ENCODE measurements at places on chromosomes 3 and 15. TPM values are rescaled to one million over a fixed set of nuclear protein-coding genes. Genes with fewer than 3 reads are reported as not detected.

GRCh38 chr3:184180165-184180564 is 5.5 kb downstream of the AP2M1 start:
- no peak for DNase-seq

DNA sequence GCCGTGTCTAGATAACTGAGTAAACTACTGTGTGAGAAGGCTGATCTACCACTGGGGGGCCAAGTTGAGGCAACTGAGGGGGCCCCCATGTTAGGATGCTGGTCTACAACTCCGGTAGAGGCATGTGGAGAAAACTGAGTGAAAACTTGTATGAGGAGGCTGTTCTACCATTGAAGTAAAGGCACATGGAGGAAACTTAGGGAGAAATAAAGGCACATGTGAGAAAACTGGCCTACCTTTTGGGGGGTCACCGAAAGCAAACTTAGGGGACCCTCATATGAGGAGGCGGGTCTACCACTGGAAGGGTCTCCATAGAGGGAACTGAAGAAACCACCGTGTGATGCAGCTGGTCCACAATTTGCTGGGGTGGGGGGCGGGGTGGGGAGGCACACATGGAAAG is 155.2 kb downstream of the FBLN2 start:
- DNase-seq, result no peak

DNA sequence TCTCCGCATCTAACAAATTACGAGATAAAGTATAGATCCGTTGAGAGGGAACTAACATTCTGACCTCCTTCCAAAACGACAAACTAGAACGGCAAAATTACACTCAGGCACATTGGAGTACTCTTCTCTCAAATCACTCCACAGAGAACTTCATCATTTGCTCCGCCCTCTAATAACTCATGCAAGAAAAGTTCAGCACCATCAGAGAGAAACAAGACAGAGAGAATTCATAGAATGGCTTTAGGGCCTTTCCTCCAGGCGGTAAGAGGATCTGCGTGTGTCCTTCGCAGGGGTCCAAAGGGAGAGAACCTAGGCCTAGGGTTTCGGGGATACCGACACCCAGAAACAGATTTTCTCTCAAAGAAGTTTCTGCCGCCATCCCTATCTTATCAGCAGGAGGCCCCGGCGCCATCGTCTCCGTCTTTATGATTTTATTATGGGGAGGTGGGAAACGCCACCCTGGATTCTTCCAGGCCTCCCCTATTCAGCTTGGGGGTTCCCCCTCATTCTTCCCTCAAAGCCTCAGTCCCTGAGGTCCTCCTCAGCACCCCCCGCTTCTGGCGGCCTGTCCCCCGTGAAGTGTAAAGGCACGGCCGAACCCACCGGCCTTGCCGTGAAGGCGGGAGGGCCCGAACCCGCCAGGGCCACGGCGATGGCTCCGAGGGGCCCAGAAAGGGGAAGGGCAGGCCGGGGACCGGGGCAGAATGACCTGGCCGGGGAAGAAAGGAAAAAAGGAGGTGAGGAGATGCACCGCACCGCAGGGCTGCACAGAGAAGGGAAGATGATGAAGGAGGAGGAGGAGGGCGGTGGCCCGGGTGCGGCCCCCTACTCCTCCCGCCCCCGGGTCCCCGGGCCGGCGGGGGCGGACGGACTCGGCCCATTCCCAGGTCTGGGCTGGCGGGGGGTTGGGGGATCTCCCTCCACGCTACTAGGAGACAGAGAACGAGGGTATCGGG is 768 bp downstream of the UBXN7 start:
- DNase-seq, result peak; percentile 72

DNA sequence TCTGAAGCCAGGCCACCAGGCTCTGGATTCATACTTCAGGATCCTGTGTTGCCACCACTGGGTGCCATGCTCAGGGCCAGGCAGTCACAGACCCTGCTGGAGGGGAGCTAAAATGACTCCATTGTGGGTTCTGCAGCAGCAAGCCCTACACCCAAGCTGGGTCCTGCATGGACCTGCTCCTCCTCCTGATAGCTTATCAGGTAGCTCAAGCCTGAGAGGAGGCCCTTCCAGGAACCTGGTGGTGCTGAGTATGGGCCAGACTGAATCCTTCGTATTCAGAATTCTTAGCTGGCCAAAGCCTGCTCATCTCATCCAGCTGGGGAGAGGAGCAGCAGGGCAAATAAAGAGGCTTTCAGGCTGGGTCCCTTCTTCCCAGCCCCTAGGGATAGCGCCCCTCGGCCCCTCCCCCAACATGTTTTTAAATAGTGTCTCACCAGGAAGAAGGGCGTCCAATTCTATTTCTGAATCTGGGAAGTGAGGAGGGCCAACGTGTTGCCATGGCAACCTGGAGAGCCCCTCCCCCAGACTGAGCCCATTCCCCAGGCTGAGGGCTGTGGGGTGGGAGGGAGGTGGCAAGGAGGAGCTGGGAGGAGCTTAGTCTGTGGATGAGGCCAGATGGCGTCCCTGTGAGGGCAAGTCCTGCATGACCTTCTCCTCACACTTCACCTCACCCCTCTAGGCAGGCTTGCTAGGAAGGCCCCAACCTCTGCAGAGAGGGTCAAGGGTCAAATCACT is 11.0 kb upstream of the CAMKV start:
- no peak for DNase-seq

DNA sequence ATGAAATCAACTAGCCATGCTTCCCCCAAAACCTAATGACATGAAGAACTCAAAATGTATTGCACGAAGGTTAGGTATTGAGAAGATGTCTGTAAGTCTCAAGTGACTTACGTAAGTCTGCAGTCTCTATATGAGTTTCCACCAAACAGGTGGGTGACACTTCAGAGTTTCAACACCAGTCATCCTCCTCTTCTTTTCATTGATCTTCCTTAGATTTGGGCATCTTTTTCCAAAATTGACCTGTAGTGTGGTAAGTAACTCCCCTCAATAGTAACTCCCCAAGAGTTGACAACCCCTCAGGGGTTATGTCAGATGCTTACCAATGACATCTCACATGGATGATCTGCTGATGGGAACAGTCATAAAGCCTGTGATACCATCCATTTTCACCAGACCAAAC is 46.1 kb downstream of the GPR176 start:
- DNase-seq, result no peak

DNA sequence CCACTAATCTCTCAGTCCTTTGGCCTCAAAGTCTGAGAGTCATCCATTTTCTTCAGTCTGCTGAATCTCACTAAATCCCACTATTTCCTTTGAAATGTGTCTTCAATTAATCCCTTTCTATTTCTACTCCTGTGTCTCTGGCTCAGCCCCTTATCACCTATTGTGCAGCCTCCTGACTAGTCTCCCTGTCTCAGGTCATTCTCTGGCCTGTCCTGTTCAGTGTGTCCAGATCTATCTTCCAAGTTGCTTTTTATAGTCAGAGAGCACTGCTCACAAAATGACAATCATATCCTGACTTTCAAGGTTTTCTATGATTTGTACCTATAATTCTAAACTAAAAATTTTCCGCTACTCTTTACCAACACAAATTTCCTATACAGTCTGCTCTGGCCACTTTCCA is 7.6 kb downstream of the ROPN1 start:
- no peak for DNase-seq

DNA sequence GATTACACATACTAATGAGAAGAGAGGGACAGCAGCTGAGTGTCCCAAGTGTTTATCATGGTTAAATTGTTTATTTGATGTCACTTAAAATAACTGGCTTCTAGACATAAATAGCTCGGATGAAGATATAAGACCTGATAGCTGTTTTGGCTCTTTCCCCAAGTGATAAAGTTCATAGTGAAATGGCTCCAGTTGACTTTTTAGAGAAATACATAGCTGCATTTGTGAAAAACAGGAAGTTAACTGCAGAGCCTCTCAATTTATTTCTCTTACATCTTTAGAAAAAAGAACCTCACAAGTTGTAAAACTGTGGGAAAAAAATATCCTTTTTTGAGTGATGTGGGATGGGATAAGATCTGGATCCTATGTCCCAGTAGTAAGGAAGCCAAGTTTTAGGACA is 332.9 kb upstream of the RASGRP1 start:
- no peak for DNase-seq

- no peak for DNase-seq
These were observed 72.8 kb downstream of the HES1 start for GRCh38 chr3:194208709-194209108.

Gene ABHD14A
- total RNA-seq, result 14.0 TPM

Gene SLC22A13
- total RNA-seq, result 0.91 TPM

Gene RTP3
- not detected for total RNA-seq

Gene GOLGA8J
- total RNA-seq, result not detected

Gene DNAH12
- 0.39 TPM for total RNA-seq
